Upper lobe of right lung (tissue), 1 donor: ENCODE measurements at places on chromosomes 12 and 14. TPM values are rescaled to one million over a fixed set of nuclear protein-coding genes. Genes with fewer than 3 reads are reported as not detected.

DNA sequence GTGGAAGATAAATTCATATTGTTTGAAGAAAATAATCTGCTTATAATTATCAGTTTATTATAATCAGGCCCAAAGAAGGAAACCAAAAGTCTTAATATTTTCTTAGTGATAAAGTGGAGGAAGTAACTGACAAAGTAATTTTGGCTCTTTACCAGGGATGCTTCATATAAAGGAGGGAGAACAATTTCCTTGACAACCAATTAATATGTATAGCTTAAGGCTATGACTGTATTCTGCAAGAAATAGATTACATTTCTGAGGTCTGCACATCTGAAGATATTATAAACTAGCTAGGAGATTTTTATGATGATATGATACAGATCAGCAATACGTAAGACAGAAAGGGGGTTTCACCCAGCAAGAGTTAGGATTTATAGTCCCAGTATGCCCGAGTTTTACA is 90.8 kb downstream of the BICD1 start:
- no peaks in the 10 kb centered on the region for H3K4me1 ChIP-seq
- no peaks in the 10 kb centered on the region for H3K36me3 ChIP-seq
- H3K27me3 ChIP-seq, result no peaks in the 10 kb centered on the region
- DNase-seq, result no peak
- no peak overlapping the region for H3K27ac ChIP-seq

- no peak overlapping the region for H3K4me3 ChIP-seq
- H3K27ac ChIP-seq, result no peak overlapping the region
- H3K4me1 ChIP-seq, result peaks cover 15% of the 10 kb centered on the region
- no peaks in the 10 kb centered on the region for H3K36me3 ChIP-seq
- DNase-seq, result no peak
Observed at GRCh38 chr12:104566244-104566993, 109.7 kb downstream of the CHST11 start.

GRCh38 chr14:79325071-79325470 is 886.2 kb downstream of the DIO2 start:
- H3K4me3 ChIP-seq, result no peak overlapping the region
- no peaks in the 10 kb centered on the region for H3K27me3 ChIP-seq
- DNase-seq, result no peak
- H3K36me3 ChIP-seq, result no peaks in the 10 kb centered on the region

DNA sequence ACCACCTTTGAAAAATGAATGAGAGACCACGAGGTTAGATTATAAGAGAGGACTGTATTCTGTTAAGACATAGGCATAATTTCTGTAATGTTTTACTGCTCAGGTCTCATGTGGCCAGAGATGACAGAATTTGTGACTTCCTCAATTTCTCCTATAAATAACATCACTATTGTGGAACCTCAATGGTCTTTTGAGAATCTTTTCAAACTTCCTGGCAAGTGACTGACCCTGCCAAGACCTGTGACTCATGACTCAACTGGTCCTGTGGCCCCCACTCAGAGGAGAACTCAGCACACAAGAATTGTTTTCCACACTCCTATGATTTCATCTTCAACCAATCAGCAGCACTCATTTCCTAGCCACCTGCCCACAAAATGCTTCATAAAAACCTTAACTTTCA is 508.2 kb upstream of the ATP2B1 start:
- H3K27ac ChIP-seq, result no peak overlapping the region
- no peaks in the 10 kb centered on the region for H3K4me1 ChIP-seq
- no peak overlapping the region for H3K4me3 ChIP-seq
- H3K36me3 ChIP-seq, result no peaks in the 10 kb centered on the region
- H3K27me3 ChIP-seq, result no peaks in the 10 kb centered on the region

- no peak for DNase-seq
- H3K4me3 ChIP-seq, result no peak overlapping the region
- no peaks in the 10 kb centered on the region for H3K4me1 ChIP-seq
- no peak overlapping the region for H3K27ac ChIP-seq
- H3K27me3 ChIP-seq, result no peaks in the 10 kb centered on the region
Observed at GRCh38 chr14:87888136-87888999, 104.6 kb downstream of the GALC start.

DNA sequence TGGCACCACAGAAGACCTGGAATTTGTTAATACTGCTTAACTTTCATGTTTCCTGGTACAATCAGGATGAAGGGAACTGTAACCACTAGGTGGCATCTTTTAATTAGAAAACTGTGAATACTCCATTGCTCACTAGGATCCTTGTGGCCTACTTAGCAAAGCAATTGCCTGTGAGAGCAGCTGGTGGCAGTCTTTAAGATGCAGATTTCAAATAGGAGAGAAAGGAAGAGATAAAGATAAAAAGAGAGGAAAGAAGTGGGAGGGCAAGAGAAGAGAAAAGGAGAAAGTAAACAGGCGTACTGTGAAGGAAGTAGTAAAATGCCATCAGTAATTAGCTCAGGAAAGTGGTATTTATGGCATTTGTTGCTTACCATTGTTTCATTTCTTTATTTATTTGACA is 114.5 kb downstream of the RAD51B start:
- no peak overlapping the region for H3K27ac ChIP-seq
- DNase-seq, result no peak
- H3K4me1 ChIP-seq, result peaks cover 7% of the 10 kb centered on the region
- no peak overlapping the region for H3K4me3 ChIP-seq
- H3K36me3 ChIP-seq, result no peaks in the 10 kb centered on the region

DNA sequence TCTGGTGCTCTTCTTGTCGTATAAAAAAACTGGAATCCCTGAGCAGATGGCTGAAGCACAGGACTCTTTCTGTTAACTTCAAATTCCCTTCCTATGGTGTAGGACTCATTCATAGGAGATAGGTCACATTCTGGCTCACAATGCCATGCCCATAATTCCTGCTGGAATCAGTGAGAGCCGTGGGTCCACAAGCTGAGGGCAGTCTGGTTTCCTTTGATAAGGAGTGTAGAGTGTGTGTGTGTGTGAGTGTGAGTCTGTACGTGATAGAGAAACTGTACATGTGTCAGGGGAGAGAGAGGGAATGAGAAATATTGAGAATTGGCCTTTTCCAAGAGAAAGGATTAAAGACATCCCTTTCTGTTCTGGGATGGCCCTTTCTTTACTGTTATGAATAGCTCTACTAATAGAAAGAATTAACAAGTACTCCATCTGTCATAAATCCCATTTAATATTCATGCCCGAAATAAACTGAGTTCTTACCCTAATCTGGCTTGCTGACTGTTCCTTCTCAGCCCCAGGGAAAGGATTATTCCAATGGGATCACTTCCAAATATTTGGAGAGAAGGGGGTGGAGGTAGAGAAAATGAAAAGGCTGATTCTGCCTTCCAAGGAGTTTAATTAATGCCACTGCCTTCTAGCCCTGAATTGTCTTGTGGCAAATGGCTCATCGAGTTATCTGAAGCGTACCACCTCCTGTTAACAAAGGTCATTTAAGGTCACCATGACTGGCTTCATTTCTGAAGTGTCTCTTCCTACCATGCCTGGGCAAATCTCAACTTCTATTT is 79.0 kb downstream of the TMX1 start:
- H3K4me1 ChIP-seq, result no peaks in the 10 kb centered on the region
- no peak for DNase-seq
- no peaks in the 10 kb centered on the region for H3K36me3 ChIP-seq

GRCh38 chr14:55382483-55382882 is 29.1 kb downstream of the ATG14 start:
- H3K4me3 ChIP-seq, result no peak overlapping the region
- no peaks in the 10 kb centered on the region for H3K4me1 ChIP-seq
- H3K27me3 ChIP-seq, result no peaks in the 10 kb centered on the region
- H3K36me3 ChIP-seq, result peaks cover 80% of the 10 kb centered on the region

CCDC196 gene
- total RNA-seq, result not detected

DNA sequence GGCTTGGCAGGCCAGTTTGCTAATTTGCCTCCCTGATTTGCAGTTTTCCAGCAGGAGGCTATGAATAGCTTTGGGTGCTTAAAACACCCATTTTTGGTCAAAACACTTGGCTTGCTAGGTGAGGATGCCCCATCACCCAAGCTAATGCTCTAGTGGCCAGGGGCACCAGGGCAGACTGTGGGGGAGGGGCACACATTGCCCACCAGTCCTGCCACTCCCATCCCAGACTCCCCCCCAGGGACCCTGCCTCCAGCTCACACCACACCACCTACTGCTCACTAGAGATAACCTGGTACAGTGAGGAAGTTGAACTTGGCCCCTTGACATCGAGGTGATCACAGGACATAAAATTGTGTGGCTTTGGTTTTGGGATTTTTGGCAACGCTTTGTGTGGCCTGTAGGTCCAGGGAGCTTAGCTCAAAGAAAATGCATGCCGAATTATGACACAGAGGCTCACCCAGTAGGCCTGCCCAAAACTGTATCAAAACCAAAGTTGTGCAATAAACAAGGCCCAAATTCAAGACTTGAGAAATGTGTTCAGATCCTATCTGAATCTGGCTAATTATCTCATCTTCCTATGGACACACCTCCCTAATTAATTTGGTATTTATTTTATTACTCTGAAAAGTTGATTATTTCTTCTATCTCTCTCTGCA is 4.3 kb downstream of the NUAK1 start:
- H3K36me3 ChIP-seq, result no peaks in the 10 kb centered on the region
- no peak for DNase-seq
- peaks cover 12% of the 10 kb centered on the region for H3K27me3 ChIP-seq
- peak overlapping the region; percentile 66 for H3K4me3 ChIP-seq

CCDC175 gene
- total RNA-seq, result not detected

SDR9C7 gene
- not detected for total RNA-seq

GRCh38 chr14:102474934-102475333 is 34.6 kb downstream of the ANKRD9 start:
- no peak overlapping the region for H3K27ac ChIP-seq
- H3K4me3 ChIP-seq, result no peak overlapping the region
- H3K4me1 ChIP-seq, result peaks cover 11% of the 10 kb centered on the region
- peak; percentile 86 for DNase-seq

KRT85 gene
- not detected for total RNA-seq

DTX3 gene
- 26.0 TPM for total RNA-seq

DNA sequence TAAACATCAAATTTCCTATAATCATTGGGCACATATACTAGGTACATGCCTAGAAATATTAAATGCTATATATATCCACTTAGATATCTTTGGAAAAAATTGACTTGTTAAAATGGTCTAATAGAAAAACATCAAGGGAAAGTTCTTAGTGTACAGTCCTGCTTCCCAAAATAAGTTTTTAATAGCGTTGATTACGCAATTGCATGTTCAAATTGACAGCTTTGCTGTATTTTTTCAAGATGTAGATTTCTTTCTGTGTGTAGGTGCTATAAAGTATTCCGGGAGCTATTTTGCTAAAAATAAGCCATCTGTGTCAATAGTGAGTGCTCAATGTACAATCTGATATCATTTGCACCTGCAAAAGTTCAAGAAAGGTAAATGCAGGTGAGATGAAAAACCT is 463.9 kb upstream of the ATP2B1 start:
- no peak for DNase-seq
- no peak overlapping the region for H3K27ac ChIP-seq
- H3K4me3 ChIP-seq, result no peak overlapping the region
- H3K27me3 ChIP-seq, result no peaks in the 10 kb centered on the region
- no peaks in the 10 kb centered on the region for H3K36me3 ChIP-seq

- H3K27ac ChIP-seq, result no peak overlapping the region
- H3K36me3 ChIP-seq, result no peaks in the 10 kb centered on the region
- DNase-seq, result no peak
- H3K4me1 ChIP-seq, result no peaks in the 10 kb centered on the region
Observed at GRCh38 chr14:92625213-92625612, 111.6 kb downstream of the RIN3 start.

TOMM20L gene
- not detected for total RNA-seq

DNA sequence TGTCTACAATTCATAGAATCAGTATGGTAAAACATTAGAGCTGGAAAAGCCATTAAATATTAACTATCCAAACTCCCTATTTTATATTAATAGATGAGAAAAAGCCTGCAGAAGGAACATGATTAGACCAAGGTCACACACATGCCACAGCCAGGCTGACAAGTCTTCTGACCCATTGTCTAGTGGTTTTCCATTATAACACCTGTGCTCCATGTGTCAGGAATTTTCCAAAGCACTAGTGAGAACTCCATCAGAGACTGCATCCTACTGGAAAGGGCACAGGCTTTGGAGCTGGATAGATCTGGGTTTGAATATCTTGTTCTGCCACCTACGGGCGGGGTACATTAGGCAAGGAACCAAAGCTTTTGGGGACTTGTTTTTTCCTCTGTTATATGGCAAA is 325.5 kb downstream of the RAD51B start:
- H3K4me3 ChIP-seq, result no peak overlapping the region
- H3K36me3 ChIP-seq, result no peaks in the 10 kb centered on the region
- DNase-seq, result no peak
- H3K27me3 ChIP-seq, result no peaks in the 10 kb centered on the region
- H3K27ac ChIP-seq, result peak overlapping the region; percentile 69

DNA sequence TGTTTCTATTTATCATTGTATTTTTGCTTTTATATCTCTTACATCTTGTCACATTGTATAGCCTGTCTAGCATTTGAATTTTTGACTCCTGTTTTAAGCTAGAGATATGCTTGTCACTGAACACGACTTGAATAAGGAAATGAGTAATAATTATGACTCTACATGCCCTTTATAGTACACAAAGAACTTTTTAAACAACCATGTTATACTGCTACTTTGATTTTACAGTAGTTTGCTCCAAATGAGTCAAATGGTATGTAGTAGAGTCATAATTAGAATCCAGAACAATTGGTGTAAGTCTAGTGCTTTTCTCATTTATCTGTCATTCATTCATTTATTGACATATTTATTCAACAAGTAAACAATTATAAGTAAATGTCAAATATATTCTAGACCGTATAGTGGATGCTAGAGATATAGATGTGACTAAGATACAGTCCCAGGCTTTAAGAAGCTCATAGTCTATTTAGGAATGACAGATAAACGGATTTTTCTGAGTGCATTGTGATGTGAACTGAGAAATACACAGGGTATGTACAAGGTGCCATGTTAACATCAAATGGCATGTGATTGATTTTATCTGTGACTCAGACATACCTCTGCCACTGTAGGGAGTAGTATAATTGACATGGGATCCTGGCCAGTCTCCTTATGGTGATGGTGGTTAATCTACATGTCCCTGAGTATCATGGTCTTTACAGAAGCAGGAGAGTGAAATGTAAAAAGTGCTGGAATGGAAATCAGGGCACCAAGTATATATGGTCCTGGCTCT is 799.7 kb downstream of the DIO2 start:
- H3K4me1 ChIP-seq, result no peaks in the 10 kb centered on the region
- no peak overlapping the region for H3K4me3 ChIP-seq
- H3K27me3 ChIP-seq, result no peaks in the 10 kb centered on the region
- H3K27ac ChIP-seq, result no peak overlapping the region
- H3K36me3 ChIP-seq, result no peaks in the 10 kb centered on the region

GRCh38 chr14:87613881-87614280 is 379.1 kb downstream of the GALC start:
- DNase-seq, result no peak
- no peaks in the 10 kb centered on the region for H3K36me3 ChIP-seq
- H3K27me3 ChIP-seq, result no peaks in the 10 kb centered on the region
- no peak overlapping the region for H3K4me3 ChIP-seq
- no peak overlapping the region for H3K27ac ChIP-seq

DNA sequence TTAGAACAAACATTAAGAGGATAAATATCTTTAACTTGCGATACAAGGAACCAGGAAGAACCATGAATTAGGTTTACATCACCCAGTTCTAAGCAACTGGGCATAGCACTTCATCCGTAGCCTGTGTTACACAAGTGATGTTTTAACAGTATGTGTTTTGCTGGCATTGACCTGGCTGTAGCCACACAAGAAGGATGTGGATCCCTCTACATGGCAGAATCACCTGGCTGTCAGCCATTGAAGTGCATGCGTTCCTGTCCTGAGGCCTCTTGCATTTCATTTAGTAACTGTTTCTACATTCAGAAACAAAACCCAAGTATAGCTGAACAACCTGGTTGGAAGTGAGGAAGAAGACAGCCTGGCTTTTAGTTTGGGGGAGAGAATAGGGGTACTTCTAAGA is 72.2 kb downstream of the TGFB3 start:
- no peak for DNase-seq
- H3K4me3 ChIP-seq, result no peak overlapping the region
- H3K36me3 ChIP-seq, result no peaks in the 10 kb centered on the region
- no peaks in the 10 kb centered on the region for H3K27me3 ChIP-seq
